HCT116 (cell line): ENCODE measurements at places on chromosomes 12 and 14.

- DNase-seq, result no peak
These were observed 1.6 kb downstream of the NAB2 start for GRCh38 chr12:57090490-57090889.

DNA sequence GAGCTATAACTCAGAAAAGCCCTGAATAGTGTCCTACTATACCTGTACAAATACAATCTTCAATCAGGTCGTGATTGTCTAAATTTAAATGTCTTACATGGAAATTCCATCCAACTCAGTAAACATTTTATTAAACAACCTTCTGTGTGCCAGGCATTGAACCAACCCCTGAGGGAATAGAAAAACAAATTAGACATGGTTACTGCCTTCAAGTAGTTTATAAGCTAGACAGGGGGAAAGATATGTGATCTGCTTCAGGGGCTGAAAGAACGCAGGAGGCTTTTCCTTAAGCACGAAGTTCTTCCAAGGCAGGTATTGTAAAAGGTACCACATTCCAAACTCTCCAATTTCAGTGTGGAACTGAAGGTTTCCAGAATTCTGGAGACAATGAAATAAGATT, 39.7 kb upstream of the STAB2 start:
- no peak for DNase-seq

GRCh38 chr12:79547044-79547734, 143.6 kb downstream of the PAWR start:
- peak; percentile 78 for DNase-seq

- no peak for DNase-seq
These were observed 68.0 kb downstream of the RNF34 start for GRCh38 chr12:121467638-121468498.

DNA sequence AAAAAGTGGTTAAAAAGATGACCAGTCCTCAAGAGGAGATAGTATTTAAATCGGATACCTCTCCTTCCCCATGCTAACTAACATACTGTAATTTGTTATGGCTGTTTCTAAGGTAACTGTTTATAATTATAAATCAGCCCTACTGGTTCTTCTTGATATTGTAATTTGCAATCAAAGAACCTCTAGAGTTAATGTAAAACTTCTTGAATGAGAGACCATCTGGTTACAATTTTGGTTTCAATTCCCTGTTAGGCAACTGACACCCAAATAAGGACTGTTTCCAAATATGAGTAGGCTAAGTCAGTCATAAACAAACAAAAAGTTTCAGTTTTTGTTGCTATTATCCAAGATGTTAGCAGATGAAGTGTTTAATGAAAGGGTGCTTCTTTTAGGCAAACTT, 120.2 kb upstream of the DNM1L start:
- DNase-seq, result no peak

- no peak for DNase-seq
These were observed 780.9 kb downstream of the RPS29 start for GRCh38 chr14:48805315-48805714.

- DNase-seq, result no peak
These were observed at the start of gene OVCH1 for GRCh38 chr12:29497588-29497987. Gene OVCH1, minus strand, starts transcription at chr12:29497686. Its CDS starts 0 bp downstream, at chr12:29497686.

DNA sequence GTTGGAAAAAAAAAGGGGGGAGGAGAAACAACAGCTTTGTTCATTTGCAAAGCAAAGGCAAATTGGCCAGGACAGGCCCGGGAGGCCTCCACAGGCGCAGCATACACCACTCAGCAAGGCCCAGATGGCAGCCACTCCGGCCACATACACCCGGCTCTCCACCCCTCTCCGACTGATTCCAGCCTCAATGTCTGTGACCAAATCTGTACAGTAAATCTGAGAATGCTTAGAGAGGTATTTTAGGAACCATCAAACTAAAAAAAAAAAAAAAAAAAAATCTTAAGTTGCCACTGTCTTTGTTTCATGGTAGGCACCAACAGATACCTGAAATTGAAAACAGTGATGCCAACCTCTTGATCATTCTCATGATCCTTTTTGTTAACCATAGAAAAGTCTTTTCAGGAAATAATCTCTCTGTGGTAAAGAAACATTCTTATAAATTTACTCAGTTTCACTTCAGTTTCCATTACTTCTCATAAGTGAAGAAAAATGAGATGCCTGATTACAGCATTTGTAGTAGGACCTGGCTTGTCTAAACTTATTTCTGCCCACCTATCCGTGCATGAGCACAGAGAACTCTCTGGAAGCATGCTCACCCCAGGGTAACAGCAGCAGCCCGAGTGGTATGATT, 20.2 kb downstream of the VPS37B start:
- DNase-seq, result no peak

GRCh38 chr12:113297621-113298471, 37.1 kb downstream of the SLC8B1 start:
- no peak for DNase-seq

GRCh38 chr12:132266370-132266769, 63.0 kb downstream of the GALNT9 start:
- DNase-seq, result no peak

DNA sequence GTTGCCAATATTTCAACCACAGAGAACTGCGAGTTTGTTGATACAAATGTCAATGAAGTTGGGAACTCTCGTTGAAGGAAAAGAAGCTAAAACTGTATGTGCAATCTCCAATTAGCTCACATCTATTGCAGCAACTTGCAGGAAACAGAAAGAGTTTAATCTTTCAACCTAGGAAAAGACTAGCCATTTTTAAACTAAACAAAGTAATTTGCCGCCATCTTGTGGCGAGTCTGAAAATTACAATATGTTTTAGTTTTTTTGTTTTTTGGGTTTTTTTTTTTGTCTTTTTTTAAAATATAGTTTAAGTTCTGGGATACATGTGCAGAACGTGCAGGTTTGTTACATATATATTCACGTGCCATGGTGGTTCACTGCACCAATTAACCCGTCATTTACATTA, 131.2 kb upstream of the FOXG1 start:
- peak; percentile 3 for DNase-seq

GRCh38 chr12:56224954-56225353, 812 bp downstream of the NABP2 start:
- no peak for DNase-seq

DNA sequence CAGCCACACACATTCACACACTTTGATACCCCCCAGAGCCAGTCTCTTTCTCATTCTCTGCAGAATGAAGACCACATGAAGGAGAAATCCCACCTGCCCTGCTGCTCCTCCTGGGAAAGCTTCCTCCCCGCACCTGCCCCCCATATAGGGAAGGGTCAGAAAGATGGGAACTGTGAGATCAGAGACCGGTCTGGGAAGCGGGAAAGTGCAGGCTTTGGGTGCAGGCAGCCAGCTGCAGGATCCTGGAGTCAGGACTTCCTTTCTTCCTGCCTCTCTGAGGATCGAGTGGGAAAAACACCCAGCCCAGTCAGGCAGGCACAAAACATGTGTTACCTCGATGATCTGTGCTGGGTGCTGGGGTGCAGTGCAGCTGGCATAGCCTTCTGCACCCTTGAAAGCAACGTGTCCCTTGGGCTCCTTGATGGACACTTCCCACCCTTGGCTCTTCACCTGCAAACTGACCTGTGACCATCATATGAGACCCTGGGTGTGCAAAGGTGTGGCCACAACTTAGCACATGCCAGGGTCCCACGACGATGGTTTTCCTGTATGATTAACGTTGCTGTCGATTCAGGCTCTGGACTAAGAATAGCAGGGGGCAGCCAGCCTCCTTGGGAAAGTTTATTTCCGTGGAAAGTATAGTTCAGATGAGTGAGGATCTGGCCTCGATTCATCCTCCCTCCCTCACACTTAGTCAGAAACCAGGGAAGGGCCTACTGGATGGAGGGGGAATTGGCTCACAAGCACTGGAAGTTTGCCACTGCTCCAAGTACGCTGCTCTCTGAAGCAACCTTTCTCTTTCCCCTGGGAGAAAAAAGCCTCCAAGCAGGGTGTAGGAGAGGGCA, 105.4 kb upstream of the MED13L start:
- no peak for DNase-seq

GRCh38 chr12:82758749-82759330, 72.1 kb downstream of the TMTC2 start:
- no peak for DNase-seq

DNA sequence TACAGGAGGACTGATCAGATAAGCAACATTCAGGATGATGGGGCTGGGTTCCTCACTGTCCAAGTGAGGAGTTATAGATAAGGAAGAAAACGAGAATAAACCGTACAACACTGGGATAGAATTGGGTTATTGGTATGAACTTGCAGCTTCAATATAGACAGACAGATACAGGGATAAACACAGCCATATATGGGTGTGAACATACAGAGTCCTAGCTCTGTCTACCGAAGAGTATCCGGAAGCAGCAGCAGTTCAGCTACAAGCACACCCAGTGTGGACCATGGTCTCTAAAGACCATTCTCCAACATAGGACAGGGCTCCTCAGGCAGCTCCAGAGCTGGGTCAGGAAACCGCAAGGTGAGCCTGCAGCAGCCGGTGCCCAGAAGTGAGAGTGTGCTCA, 40.8 kb downstream of the CDC42BPB start:
- DNase-seq, result no peak

DNA sequence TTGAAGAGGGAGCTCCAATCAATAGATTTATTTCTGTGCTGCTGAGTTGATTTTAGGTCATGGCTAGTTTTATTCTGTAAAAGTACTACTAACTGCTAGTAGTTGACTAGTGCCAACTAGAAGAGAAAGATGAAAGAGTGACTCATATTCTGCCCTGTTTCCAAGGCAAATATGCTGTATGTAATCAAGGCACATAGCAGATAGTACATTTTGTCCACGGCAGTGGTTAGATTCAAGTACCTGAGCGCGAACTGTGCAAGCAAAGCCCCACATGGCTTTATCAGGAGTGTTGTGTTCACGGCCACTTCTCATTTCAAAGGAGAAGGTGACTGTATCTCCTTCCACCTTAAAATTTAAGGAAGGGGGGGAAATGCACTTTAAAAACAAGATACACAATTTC, 126.8 kb downstream of the TRAFD1 start:
- no peak for DNase-seq

GRCh38 chr12:22625762-22626294, 857 bp downstream of the ETNK1 start:
- DNase-seq, result peak; percentile 16

DNA sequence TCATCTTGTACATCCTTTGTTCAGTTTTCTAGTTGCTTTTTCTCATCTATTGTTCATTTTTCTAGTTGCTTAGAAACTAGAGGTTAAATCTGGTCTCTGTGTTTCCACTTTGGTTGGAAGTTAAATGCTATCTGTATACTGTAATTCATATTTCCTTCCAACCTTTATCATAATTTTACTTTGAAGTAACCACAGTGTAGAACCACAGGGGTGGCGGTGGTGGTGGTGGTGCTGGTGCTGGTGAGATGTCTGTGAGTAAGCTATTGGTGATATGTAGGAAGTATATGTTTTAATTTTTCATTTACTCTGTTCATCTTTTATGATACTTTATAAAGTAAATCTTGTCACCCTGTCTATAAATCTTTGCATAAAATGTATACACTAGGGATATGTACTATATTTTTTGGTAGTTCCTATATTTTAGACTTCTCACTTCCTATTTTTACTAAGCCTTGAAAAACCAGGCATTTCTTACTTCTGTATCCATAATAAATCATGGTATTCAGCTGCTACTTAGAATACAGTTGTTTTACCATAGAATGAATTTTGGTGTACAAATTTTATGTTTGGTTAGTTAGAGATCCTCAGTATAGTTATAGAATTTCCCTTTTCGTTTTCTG, 31.9 kb downstream of the CCDC91 start:
- no peak for DNase-seq
